Kasumi-1 (cell line): ENCODE measurements at places on chromosomes 12 and 14.

- DNase-seq = peak; percentile 96
Observed at GRCh38 chr12:124734224-124734788, 129.4 kb downstream of the SCARB1 start.

DNA sequence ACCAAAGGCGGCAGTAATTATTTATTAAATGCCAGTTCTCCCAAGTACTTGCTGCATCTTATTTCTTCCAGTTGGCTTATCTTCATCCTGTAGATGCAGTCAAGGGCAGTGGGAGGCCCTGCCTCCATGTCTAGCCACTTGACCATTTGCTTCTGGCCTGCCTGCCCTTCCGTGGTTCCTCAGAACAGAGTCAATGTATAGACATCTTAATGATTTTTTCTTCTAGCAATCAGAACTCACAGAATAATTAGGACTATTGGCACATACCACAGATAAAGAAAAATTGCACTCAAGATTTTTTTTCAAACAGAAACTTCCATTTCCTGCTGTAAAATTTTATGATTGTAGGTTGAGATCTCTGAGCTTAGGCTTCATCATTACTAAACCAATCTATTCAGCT lies 20.9 kb downstream of the NR1H4 start:
- DNase-seq = no peak

DNA sequence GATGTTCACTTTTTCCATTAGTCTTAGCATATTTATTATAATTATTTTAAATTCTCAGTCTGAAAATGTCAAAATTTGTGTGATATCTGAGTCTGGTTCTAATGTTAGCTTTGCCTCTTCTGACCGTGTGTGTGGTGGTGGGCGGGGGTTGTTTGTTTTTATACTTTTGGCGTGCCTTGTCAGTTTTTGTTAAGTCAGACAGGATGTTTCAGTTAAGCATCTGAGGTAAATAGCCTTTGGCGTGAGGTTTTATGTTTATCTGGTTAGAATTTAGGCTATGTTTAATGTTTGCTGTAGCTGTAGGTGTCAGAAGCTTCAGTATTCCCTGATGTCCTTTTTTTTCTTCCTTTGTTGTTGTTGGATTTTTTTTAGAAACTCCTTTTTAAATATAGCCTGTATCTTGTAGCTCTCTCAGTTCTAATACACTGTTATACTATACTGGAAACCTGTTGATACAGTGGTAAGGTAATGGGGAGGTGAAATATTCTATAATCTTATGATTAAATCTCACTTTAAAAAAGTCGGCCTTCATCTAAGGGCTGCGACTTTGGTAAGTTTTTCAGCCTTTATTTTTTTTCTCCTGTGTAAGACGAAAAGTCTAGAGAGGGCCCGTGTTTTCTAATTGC lies 111.6 kb downstream of the SCAF11 start:
- DNase-seq = no peak

DNA sequence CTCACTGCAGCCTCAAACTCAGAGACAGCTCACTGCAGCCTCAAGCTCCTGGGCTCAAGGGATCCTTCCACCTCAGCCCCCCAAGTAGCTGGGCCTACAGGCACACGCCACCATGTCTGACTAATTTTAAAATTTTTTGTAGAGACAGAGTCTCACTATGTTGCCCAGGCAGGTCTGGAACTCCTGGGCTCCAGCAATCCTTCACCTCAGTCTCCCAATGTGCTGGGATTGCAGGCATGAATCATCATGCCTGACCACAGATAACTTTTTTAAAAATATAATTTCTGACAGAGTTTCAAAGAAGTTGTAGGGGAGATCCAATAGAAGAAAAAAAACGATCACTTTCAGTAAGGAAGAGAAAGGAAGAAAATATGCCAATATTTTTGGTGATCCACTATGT lies 189.7 kb upstream of the CDKN3 start:
- no peak for DNase-seq

GRCh38 chr12:121949648-121950397 lies 31.4 kb downstream of the CFAP251 start:
- DNase-seq = no peak

- no peak for DNase-seq
Observed at GRCh38 chr12:230925-231671, 17.1 kb upstream of the SLC6A12 start.

DNA sequence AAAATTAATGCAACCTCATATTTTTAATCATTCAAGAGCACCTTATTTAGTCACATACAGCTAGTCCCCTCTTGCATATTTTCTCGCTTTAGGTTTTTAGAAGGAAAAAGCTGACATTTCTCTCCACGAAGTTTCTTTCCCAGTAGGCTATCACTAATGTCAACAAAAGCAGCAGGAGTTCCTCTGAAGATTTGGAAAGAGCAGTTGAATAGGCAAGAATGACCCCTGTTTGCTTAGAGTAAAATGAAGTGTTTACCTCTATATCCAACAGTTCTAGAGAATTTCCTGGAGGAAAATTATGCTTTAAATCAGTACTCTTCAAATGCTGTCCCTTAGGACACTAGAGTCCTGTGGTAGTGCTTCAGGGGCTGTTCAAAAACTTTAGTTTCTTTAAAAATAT lies 188.1 kb upstream of the PRKD1 start:
- no peak for DNase-seq

GRCh38 chr12:113221997-113222729 lies 899 bp downstream of the TPCN1 start:
- no peak for DNase-seq

DNA sequence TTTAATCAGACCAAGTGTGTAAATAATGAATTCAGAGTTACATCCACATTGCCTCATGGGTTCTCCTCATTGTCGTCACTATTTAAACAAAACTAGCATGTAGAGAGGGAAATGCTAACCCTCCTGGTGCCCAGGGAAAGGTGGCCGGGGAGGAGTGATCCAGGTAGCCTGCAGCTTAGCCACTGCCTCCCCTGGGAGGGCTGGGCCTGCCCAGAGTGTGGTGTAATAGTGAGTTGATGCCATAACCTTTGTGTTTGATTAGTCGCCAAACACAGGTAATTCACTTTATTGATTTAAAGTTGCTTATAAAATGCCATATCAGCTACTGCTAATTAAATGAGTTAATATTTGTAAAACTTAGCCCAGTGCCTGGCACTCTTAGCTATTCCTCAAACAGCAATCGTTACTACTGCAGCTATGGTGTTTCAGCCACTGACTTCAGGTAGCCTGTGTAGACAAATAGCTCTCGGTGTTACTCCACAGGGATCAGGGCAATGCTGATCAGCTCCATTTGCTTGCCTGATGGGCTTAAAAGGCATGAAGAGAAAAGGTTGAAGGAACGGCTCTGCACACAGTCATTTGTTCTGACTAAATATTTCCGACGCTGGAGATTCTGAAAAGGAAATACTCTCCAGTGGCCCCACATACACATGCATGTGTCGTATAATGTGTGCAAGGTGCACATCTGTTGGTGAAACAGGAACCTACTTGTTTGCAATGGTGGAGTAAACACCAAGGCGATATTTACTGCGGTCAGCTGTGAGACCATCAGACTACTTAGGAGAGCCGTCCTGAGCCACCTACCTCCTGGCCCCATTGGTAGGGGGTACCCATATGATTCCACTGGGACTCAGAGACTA lies 45.7 kb upstream of the PRMT8 start:
- DNase-seq = no peak

DNA sequence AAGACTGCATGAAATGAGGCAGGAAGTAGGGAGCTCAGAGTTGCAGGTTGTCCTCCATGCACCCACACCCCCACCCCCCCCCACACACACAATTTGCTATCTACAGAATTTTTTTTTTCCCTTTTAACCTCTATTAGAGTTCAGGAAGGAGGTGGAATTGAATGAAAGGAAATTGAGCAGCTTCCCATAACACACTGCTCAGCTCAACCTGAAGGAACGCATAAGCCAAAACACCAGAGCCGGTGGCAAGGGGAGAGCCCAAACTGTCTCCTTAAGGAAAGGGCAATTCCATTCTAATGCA lies 74.1 kb downstream of the NUAK1 start:
- no peak for DNase-seq

GRCh38 chr12:116265351-116266147 lies 11.9 kb downstream of the MED13L start:
- DNase-seq = no peak

DNA sequence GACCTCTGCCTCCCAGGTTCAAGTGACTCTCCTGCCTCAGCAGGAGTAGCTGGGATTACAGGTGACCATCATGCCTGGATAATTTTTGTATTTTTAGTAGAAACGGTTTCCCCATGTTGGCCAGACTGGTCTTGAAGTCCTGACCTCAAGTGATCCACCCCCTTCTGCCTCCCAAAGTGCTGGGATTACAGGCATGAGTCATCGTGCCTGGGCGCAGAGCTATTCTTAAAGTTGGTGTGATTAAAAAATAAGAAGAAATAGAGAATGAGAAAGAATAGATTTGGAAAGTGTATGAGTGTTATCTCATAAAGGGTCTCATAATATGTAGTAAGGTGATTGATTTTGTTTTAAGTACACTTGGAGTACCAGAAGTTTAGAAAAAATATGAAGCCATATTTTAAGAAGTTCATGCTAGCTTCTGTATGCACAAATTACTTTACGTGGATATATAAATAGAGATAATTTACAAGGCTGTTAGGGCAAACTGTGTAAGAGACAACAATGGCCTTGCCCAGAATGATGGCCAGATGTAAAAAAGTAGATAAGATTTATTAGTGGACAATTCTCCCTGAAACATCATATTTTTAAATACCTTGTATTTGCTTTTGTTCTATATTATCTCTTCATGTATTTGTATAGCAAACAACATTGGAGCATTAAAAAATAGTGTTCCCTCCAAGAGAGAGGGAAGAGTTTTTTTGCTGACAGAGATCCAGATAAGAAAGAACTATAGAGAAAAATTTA lies 1108.5 kb downstream of the SLC16A7 start:
- no peak for DNase-seq
